HFFc6 (cell line): ENCODE measurements at places on chromosomes 7 and 10. TPM values are rescaled to one million over a fixed set of nuclear protein-coding genes. Genes with fewer than 3 reads are reported as not detected.
A peak's percentile ranks its signal among the peaks of the same experiment; 100 is the strongest.

The THNSL1 gene
- 2.8 and 2.9 TPM in 2 replicates for total RNA-seq

The SPDYE2 gene
- not detected in 2 replicates for total RNA-seq

The UBTD1 gene
- total RNA-seq = 37.5 to 43.2 TPM (median 42.1 TPM) in 3 replicates

The MCU gene
- total RNA-seq = 28.3 and 33.0 TPM in 2 replicates

The TMEM176B gene
- total RNA-seq = not detected in 2 replicates

The TMEM130 gene
- 7.0 to 11.6 TPM (median 11.0 TPM) in 3 replicates for total RNA-seq

The CLCN1 gene
- total RNA-seq = not detected in 3 replicates

The TUBB8 gene
- not detected in 3 replicates for total RNA-seq

The FKBP6 gene
- not detected in 2 replicates for total RNA-seq

The MAT1A gene
- not detected in 3 replicates for total RNA-seq

GRCh38 chr7:46660402-46660980, 739.4 kb upstream of the IGFBP3 start:
- H3K27ac ChIP-seq = no peak overlapping the region; the same call in 1 of the 2 replicates
- H3K36me3 ChIP-seq = no peaks in the 10 kb centered on the region
- H3K4me3 ChIP-seq = no peak overlapping the region
- H3K4me1 ChIP-seq = peaks cover 13% of the 10 kb centered on the region; the same call in 1 of the 2 replicates

- H3K27me3 ChIP-seq = no peaks in the 10 kb centered on the region; the same call in 1 of the 2 replicates
- peaks cover 71% of the 10 kb centered on the region for H3K4me1 ChIP-seq
- H3K36me3 ChIP-seq = peaks cover 22% of the 10 kb centered on the region; the same call in 1 of the 2 replicates
- peak overlapping the region; percentile 85 for H3K27ac ChIP-seq
- DNase-seq = no peak
These were observed 66.2 kb downstream of the CTBP2 start for GRCh38 chr10:125093974-125094705.

- DNase-seq = no peak
- peaks cover 5% of the 10 kb centered on the region; the same call in 1 of the 2 replicates for H3K36me3 ChIP-seq
- H3K4me1 ChIP-seq = no peaks in the 10 kb centered on the region
- no peak overlapping the region for H3K4me3 ChIP-seq
- peaks cover 2% of the 10 kb centered on the region; the same call in 1 of the 2 replicates for H3K27me3 ChIP-seq
- H3K27ac ChIP-seq = no peak overlapping the region
These were observed 32.8 kb downstream of the SLC35G1 start for GRCh38 chr10:93926613-93927012.

- no peak overlapping the region for H3K27ac ChIP-seq
- DNase-seq = no peak
- H3K4me1 ChIP-seq = peaks cover 8% of the 10 kb centered on the region; the same call in 1 of the 2 replicates
- no peaks in the 10 kb centered on the region for H3K36me3 ChIP-seq
- H3K4me3 ChIP-seq = no peak overlapping the region
- H3K27me3 ChIP-seq = peaks cover 3% of the 10 kb centered on the region
These were observed 28.1 kb upstream of the SLC29A3 start for GRCh38 chr10:71290806-71291527.

DNA sequence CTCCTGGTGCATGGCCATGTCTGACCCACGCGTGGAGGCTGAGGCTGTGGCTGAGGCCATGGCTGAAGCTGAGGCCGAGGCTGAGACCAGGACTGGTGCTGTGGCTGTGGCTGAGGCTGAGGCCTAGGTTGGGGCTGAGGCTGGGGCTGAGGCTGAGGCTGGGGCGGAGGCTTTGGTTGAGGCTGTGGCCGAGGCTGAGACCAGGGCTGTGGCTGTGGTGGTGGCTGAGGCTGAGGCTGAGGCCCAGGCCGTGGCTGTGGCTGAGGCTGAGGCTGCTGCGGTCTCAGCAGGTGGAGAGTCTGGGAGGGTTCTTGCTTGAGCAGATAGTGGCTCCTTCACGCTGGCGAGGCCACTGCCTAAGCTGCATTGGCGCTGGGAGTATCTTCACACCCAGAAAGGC, 76.4 kb downstream of the WDR37 start:
- no peak for DNase-seq
- H3K4me1 ChIP-seq = no peaks in the 10 kb centered on the region
- H3K4me3 ChIP-seq = no peak overlapping the region
- H3K27me3 ChIP-seq = peaks cover 5% of the 10 kb centered on the region; the same call in 1 of the 2 replicates
- H3K27ac ChIP-seq = no peak overlapping the region

DNA sequence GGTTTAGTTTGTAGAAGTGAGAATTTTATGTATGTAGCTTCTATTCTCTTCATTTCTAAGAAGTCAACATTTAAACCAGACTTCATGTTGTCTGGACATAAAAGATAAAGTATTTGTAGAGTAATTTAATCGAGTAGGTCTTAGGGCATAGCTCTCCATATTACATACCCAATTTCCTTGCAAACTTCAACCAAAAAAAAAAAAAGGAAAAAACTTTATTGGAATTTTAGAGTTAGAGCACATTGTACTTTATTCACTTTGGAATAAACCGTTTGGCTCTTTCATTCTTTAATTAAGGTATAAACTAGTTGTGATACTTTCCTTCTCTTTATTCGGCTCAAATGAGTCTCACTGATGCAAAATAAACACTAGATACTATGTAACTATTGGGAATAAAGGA, 36.0 kb downstream of the PTER start:
- H3K36me3 ChIP-seq = no peaks in the 10 kb centered on the region
- DNase-seq = no peak
- H3K27me3 ChIP-seq = no peaks in the 10 kb centered on the region; the same call in 1 of the 2 replicates
- H3K4me3 ChIP-seq = no peak overlapping the region

DNA sequence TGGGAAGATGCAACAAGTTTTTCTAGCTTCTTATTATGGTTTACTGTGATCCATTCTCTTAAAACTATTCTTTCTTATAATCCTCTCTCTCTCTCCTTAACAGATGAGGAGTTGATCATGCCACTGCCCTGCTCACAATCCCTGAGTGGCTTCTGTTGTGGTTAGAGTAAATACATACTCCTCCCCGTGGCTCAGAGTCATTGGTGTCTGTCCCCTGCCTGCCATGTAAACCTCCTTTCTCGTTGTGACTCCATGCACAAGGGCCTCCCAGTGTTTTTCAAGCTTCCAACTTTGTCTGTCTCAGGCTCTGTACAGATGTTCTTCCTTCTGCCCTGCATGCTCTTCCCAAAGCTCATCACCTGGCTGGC, 20.4 kb downstream of the CCNY start:
- DNase-seq = no peak
- H3K27me3 ChIP-seq = no peaks in the 10 kb centered on the region
- no peak overlapping the region for H3K27ac ChIP-seq

DNA sequence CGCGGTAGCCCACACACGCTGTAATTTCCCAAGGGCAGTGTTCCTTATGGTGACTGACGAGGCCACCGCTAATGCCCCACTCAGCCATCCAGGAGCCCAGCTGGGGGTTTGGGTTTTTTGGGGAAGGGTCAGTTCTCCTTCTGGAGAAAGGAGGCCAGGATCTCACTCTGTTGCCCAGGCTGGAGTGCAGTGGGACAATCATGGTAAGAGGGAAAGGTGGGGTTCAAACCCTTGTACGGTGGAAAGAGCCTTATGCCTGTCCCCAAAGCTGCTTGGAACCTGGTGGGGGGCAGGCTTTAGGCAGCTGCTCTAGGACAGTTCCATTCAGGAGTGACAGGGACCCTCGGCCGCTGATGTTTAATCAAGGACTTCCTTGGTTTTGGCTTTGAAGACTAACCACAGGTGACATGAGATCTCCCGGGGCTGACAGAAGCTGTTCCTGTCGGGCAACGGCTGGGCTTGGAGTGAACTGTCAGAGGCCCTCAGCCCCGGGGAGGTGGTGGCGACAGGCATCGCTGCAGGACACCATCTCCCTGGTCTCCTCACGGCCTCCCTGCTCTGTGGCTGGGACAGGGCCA, 84.5 kb downstream of the CARD11 start:
- no peaks in the 10 kb centered on the region for H3K36me3 ChIP-seq
- H3K27me3 ChIP-seq = peaks cover 6% of the 10 kb centered on the region
- no peaks in the 10 kb centered on the region for H3K4me1 ChIP-seq
- DNase-seq = no peak

DNA sequence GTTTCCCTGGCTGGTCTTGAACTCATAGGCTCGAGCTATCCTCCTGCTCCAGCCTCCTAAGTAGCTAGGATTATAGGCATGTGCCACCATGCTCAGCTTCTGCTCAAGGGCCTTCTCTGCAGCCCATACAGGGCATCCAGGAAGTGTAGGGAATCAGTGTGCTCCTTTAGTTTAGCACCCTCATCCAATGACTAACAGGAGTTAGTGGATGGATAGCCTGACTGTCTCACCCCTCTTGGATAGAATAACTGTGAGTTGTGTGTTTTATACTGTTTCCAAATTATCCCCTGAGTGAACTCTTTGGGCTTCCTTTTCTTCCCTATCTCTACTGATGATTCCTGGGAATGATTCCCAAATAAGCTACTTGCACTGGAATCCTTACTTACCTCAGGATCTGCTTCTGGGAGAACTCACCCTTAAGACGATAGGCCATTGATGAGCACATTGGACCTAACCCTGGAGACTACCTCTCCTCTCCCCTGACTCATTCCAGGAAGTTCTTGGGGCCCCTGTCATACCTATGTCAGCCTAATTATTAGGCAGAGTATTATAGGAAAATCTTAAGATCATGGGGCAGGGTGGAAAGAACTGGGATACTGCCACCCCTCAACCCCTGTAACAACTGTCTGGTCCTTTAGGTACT, 18.5 kb downstream of the STRIP2 start:
- peaks cover 16% of the 10 kb centered on the region for H3K36me3 ChIP-seq
- peaks cover 1% of the 10 kb centered on the region for H3K27me3 ChIP-seq
- peaks cover 11% of the 10 kb centered on the region for H3K4me1 ChIP-seq
- H3K4me3 ChIP-seq = no peak overlapping the region

DNA sequence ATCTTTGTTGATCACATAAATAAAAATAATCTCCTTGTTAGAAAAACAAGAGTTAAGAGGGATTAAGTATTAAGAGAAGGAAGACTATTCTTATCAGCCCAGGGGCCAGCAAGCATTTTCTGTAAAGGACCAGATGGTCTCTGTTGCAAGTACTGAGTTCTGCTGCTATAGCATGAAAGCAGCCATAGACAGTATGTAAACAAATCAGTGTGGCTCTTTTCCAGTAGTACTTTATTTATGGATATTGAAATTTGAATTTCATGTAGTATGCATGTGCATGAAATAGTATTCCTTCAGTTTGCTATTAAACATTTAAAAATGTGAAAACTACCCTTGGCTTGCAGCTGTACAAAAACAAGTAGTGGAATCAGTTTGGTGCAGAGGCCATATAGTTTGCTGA, 81.7 kb downstream of the STK31 start:
- H3K4me3 ChIP-seq = no peak overlapping the region
- no peaks in the 10 kb centered on the region for H3K27me3 ChIP-seq
- no peaks in the 10 kb centered on the region for H3K4me1 ChIP-seq
- DNase-seq = no peak
- no peak overlapping the region for H3K27ac ChIP-seq
- peaks cover 9% of the 10 kb centered on the region; the same call in 1 of the 2 replicates for H3K36me3 ChIP-seq

DNA sequence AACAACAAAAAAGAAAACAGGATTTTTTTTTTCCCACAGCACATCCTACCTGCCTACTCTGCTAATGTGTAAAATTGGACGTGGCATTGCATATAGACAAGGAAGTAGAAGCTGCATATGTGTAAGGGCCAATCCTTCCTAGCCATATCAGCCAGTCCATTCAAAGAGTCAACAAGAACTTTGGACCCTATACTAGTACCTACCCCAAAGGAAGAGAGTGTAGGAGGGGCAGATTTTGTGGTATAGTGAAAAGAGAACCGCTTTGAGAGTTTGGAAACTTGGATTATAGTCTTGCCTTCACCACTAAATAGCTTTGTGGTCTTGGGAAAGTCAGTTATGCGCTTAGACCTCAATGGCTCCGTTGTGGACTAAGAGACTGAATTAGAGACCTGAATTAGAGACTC, 12.1 kb upstream of the MCU start:
- H3K4me3 ChIP-seq = no peak overlapping the region
- H3K36me3 ChIP-seq = peaks cover 2% of the 10 kb centered on the region; the same call in 1 of the 2 replicates
- no peak overlapping the region for H3K27ac ChIP-seq

- no peak overlapping the region for H3K27ac ChIP-seq
- DNase-seq = no peak
- no peaks in the 10 kb centered on the region for H3K4me1 ChIP-seq
- H3K4me3 ChIP-seq = no peak overlapping the region
- no peaks in the 10 kb centered on the region for H3K27me3 ChIP-seq
- no peaks in the 10 kb centered on the region for H3K36me3 ChIP-seq
These were observed 273.6 kb downstream of the SDHAF3 start for GRCh38 chr7:97390915-97391593.

GRCh38 chr7:39605087-39605486, 18.3 kb upstream of the RALA start:
- H3K27me3 ChIP-seq = 0 out of 2 replicates have a peak, but pooled peaks cover 1% of the 10 kb centered on the region
- H3K4me1 ChIP-seq = peaks cover 94% of the 10 kb centered on the region
- H3K4me3 ChIP-seq = peak overlapping the region; percentile 3; the same call in 1 of the 2 replicates
- DNase-seq = peak; percentile 64
- peaks cover 6% of the 10 kb centered on the region for H3K36me3 ChIP-seq

DNA sequence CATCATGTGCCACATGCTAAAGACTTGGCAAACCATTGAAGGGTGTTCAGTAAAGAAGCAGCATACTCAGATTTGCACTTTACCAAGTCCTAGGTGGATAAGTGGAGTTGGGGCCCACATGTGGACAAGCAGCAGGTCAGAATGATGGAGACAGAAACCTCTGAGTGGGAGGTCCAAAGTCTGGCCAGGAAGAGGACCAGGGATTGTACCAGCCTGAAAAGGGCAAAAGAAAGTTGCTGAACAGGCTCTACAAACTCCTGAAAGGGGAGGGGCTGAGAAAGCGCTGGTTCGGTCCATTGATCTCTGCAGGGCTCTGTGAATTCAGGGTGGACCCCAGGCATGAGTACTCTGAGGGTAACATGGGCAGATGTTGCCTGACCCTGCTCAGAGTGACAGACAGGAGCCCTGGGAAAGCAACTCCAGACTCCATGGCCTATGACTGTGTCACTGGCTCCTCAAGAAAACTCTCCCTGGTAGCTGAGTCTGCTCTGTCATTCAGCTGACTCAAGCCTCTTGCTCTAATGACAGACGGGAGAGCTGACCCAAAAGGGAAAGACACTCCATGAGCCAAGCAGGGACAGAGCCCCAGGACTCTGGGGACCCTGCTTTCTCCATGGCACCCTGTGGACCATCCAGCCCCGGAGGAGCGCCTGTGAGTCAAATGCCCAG, 68.5 kb downstream of the TBXAS1 start:
- no peak for DNase-seq
- no peaks in the 10 kb centered on the region for H3K4me1 ChIP-seq
- H3K36me3 ChIP-seq = no peaks in the 10 kb centered on the region
- no peak overlapping the region for H3K27ac ChIP-seq
- no peak overlapping the region for H3K4me3 ChIP-seq

- peaks cover 12% of the 10 kb centered on the region for H3K36me3 ChIP-seq
- DNase-seq = peak; percentile 64
- no peak overlapping the region for H3K27ac ChIP-seq
- H3K27me3 ChIP-seq = peaks cover 3% of the 10 kb centered on the region; the same call in 1 of the 2 replicates
- H3K4me3 ChIP-seq = no peak overlapping the region
These were observed 8.3 kb downstream of the PCBD1 start for GRCh38 chr10:70880077-70880534.

GRCh38 chr7:143285470-143285778, 666 bp downstream of the TMEM139 start:
- peaks cover 15% of the 10 kb centered on the region for H3K36me3 ChIP-seq
- H3K4me1 ChIP-seq = peaks cover 35% of the 10 kb centered on the region
- no peak overlapping the region for H3K27ac ChIP-seq
- H3K27me3 ChIP-seq = peaks cover 6% of the 10 kb centered on the region; the same call in 1 of the 2 replicates
